ENCODE measurements at places on chromosomes 7 and 10.

- DNase-seq: peak; percentile 13
Measured at GRCh38 chr10:48634198-48634983, 29.5 kb upstream of the ARHGAP22 start.

GRCh38 chr7:94298943-94299342 is 95.8 kb upstream of the COL1A2 start:
- DNase-seq: no peak

- peak; percentile 57 for DNase-seq
Measured at GRCh38 chr7:100568896-100569844, 4.5 kb downstream of the SAP25 start.

GRCh38 chr7:322111-322671 is 32.2 kb downstream of the FOXL3 start:
- peak; percentile 86 for DNase-seq

- DNase-seq: peak; percentile 42
Measured at GRCh38 chr10:22631646-22632278, 82.6 kb downstream of the PIP4K2A start.

GRCh38 chr7:14000247-14000646 is 10.8 kb upstream of the ETV1 start:
- DNase-seq: no peak

DNA sequence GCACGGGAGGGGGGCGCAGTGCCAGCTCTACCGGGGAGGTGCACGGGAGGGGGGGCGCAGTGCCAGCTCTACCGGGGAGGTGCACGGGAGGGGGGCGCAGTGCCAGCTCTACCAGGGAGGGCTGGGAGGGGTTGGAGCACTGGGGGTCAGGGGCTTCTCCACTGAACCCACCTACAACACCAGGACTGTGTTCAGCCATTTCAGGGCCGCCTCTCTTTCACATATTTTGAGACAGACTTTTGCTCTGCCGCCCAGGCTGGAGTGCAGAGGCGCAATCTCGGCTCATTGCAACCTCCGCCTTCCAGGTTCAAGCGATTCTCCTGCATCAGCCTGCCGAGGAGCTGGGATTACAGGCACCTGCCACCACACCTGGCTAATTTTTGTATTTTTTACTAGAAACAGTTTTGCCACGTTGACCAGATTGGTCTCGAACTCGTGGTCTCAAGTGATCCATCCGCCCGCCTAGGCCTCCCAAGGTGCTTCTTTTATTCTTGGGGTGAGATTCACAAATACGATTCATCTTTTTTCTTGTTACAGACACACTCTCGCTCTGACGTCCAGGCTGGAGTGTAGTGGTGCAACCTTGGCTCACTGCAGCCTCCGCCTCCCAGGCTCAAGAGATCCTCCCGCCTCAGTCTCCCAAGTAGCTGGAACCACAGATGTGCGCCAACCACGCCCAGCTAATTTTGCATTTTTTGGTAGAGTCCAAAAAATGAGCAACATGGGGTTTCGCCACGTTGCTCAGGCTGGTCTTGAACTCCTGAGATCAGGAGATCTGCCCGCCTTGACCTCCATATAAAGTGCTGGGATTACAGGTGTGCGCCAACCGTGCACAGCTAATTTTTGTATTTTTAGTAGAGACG is 37.0 kb downstream of the ADAP1 start:
- DNase-seq: no peak

GRCh38 chr7:34260279-34260678 is 354.9 kb downstream of the BMPER start:
- DNase-seq: no peak

GRCh38 chr7:158416283-158416933 is 171.2 kb downstream of the PTPRN2 start:
- no peak for DNase-seq

- no peak for DNase-seq
Measured at GRCh38 chr7:84821671-84822534, 365.0 kb downstream of the SEMA3D start.

- DNase-seq: no peak
Measured at GRCh38 chr10:43318456-43318855, 51.6 kb upstream of the RASGEF1A start.

DNA sequence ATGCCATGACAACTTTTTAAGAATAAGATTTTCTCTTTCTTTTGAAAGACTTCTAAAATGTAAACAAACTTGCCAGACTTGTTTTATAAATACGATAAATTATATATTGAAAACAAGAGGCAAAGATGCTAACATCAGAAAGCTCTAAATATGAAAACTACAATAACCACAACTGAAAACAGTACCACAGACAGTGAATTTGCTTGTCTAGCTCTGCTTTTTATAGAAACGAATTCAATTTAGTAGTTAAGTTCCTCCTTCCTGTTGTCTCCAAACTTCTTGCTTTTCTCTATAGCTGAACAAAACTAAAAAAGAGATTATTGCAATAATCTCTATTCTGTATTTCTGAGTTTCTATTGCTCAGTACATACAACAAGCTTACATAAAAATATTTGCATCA is 147.4 kb downstream of the CALCR start:
- DNase-seq: no peak

- DNase-seq: no peak
Measured at GRCh38 chr7:36840904-36841303, 116.6 kb upstream of the AOAH start.

GRCh38 chr7:34756025-34756437 is 98.0 kb downstream of the NPSR1 start:
- DNase-seq: no peak

DNA sequence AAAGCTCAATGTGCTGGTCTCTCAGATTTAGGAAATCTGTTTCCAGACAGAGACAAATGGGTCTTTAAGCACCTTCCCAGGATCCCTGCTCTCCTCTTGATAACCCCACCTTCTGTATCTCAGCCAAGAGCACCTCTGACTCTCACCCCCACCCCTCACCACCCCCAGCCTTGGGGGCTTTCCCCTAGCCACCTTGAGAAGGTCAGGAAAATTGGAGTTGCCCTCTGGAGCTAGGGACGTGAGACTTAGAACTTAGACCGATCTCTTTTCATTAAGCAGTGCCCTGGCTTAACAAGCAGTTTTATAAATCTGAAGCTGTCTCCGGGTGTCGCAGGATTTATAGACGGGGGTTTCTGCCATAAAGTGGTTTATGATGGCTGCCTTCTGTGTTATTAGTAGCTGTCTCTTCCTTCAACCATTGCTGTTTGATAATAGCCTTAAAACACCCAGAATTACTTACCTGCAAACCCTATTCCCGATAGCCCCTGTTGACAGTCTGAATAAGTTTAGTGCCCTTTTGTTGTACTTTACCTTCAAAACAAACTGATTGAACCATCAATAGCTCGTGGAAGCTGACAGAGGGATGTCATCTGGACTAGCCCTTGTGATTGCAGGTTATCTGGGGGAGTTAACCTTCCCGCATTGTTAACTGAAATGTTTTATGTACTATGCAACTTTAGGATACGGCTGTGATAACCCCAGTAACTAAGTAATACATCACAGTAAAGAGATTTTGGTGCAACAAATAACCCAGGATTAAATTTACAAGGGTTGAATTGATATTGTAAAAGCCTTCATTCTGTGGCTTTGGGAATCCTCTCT is 621.5 kb downstream of the LRMDA start:
- no peak for DNase-seq

DNA sequence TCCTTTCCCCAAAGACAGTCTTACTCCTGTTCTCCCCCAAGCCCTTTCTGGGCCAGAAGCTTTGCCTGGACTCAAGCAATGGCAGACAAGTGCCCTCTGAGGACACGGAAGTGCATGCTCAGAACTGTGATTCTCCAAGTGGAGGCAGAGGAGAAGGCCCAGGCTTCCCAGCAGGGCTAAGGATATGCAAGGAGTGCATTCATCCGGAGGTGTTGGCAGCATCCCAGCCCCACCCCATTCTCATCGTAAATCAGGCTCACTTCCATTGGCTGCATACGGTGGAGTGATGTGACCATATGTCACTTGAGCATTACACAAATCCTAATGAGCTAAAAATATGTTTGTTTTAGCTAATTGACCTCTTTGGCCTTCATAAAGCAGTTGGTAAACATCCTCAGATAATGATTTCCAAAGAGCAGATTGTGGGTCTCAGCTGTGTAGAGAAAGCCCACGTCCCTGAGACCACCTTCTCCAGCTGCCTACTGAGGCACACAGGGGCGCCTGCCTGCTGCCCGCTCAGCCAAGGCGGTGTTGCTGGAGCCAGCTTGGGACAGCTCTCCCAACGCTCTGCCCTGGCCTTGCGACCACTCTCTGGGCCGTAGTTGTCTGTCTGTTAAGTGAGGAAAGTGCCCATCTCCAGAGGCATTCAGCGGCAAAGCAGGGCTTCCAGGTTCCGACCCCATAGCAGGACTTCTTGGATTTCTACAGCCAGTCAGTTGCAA is 1.4 kb upstream of the RBP3 start:
- DNase-seq: no peak

All from CD4-positive, alpha-beta T cell treated with Interleukin-10 for 1 hour (primary cell).